ENCODE measurements at places on chromosomes 5 and 9. TPM values are rescaled to one million over a fixed set of nuclear protein-coding genes. Genes with fewer than 3 reads are reported as not detected.

- no peak for DNase-seq
These were observed 23.4 kb upstream of the LECT2 start for GRCh38 chr5:135978212-135978631.

GRCh38 chr9:93464876-93465275 lies 11.5 kb upstream of the FAM120AOS start:
- DNase-seq, result no peak

GRCh38 chr5:39360471-39361111 lies 3.7 kb downstream of the C9 start:
- DNase-seq, result no peak

DNA sequence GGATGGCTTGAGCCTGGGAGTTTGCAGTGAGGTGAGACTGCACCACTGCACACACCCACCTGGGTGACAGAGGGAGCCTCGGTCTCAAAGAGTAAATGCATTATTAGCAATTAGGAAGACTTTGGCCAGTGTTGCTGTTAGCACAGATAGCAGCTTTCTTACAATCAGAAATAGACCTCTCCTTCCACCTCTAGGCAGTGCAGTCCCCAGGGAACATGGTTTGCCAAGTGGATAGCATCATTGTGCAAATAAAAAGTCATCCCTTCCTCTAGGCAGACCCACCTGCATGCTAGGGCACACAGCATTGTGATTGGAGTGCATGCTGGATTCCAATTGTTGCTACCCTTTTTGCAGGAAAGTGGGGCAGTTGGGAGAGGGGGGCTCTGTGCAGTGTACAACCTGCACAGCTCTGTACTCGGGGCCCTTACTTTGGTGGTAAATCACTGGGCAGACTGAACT lies 77.9 kb upstream of the KLF9 start:
- no peak for DNase-seq

The EPB41L4B gene
- 163 TPM for total RNA-seq
